Activated CD4-positive, alpha-beta T cell treated with anti-CD3 and anti-CD28 coated beads, Interleukin-10, Interleukin-2, amounts not matched to agents 100 ng/mL and 50 ng/mL, durations not matched to agents 16 hours and 8 hours (primary cell): ENCODE measurements at places on chromosomes 5 and 9.

DNA sequence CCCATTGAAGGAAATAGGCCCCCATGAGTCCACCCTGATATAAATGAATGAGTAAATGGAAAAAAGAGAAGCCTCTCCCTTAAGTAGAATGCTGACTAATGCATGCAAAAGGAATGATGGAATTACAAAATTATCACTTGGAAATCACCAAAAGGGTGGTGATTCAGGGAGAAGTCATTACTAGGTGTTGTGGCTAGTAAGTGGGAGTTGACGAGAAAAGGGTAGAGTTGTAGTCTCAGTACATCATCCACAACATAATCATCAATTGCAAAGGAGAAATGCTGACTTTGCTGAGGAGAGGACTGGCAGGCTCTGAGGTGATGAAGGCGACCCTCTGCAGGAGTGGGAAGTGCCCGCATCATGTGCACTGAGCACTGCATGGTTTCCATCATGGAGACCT is 201.5 kb upstream of the S1PR3 start:
- DNase-seq = no peak

GRCh38 chr5:160516696-160517530 is 95.3 kb downstream of the PTTG1 start:
- DNase-seq = no peak

DNA sequence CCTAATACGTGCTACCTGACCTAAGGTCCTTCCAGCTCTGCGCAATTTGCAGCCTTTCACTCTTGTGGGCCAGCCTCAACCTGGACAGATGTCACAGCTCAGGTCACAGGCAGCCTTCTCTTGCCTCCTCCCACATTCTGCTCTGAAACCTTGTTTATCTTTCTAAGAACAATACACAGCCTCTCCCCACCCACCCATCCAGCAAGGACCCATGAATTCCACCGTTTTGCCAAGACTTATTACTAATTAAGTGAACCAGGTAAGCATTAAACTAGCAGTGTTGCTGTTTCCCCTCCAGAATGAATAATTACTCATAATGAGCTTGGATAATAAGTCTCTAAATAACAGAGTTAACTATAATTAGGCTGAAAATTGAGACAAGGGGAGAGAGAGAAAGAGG is 11.0 kb downstream of the FABP6 start:
- DNase-seq = no peak

DNA sequence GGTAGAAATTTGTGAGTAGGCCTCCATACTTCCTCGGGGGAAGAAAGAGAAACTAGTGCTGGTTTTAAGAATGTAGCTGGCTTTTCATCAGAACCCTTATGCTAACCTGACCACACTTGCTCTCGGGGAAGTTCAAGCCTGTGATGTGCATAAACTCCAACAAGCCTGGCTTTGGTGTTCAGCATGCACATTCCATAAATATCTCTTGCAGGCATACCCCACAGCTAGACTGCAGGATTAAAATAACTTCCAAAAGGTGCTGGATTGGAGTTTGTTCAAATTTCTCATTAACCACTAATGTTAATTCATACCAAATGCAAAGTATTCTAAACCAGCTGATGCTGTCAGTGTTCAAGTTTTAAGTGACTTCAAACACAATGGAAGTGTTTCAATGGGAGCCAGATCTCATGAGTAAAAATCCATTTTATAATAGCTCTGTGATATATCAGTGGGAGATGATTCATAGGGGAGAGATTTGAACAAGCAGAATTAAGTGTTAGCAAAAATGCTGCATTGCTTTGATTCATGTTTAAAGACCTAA is 79.4 kb downstream of the NPR3 start:
- DNase-seq = no peak

- DNase-seq = no peak
These were observed 23.5 kb downstream of the C7 start for GRCh38 chr5:40932766-40933165.

GRCh38 chr5:152140347-152140746 is 215.7 kb upstream of the GLRA1 start:
- DNase-seq = no peak

DNA sequence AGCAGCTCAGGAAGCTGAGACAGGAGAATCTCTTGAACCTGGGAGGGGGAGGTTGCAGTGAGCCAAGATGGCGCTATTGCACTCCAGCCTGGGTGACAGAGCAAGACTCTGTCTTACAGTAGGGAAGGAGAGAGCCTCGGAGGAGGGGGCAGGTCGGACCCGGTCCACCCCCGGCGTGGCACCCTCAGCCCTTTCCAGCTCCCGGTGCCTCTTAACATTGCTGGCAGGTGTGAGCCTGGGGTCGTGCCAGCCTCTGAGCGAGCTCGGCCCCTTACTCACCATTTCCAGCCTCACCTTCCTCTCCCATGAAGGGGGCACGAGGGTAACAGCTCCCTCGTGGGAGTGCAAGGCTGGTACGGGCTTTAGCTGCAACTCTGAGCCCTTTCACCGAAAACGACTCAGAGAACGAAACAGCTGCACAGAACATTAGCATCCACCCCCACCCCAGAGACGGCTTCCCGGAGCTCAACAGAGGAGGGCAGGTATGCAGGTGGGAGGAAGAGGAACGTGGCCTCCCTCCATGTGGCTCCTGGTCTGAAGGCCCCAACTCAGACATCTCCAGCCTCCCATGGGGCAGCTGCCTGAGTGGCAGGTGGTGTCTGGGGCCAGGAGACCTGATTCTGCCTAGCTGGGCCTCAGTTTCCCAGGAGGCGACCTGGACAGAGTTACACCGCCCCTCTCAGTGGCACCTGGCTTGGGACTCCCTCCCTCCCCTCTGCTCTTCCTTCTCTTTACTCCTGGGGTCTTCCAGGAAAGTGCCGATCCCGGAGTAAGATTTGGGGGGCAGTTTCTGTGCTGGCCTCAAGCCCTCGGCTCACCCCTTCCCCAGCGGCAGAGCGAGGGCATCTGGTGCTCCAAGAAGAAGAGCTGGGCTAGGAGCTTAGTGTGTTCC is 28.5 kb upstream of the ABO start:
- DNase-seq = no peak

DNA sequence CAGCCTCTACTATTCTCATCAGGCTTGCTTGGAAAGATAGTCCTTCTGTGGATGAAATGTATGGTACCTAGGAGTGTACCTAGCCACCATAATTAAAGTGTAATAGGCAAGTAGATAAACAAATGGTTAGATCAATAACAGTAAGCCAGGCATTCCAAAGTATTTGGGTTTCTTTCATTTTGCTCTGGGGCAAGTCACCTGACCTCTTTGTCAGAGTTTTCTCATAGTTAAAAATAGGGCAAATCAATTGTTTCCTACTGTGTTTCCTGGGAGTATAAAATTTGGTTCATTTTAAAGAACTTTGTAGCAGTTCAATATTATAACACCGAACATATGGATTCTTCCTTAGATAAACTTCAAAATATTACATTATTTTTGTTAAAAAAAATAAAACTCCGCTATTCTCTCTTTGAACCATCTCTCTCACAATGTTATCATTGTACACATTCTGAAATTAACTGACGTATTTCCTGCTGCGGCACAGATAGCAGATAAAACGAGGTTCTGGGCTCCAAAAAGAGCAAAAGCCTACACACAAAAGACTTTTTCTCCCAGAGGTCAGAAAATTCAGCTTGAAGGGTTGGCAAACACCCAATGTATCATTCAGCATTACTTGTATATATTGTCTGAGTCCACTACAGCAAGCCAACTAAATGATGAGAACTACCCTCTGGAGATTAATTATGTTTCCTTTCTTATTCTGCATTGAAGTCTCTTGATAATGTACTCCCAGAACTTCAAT is 267.9 kb downstream of the COX7C start:
- no peak for DNase-seq

DNA sequence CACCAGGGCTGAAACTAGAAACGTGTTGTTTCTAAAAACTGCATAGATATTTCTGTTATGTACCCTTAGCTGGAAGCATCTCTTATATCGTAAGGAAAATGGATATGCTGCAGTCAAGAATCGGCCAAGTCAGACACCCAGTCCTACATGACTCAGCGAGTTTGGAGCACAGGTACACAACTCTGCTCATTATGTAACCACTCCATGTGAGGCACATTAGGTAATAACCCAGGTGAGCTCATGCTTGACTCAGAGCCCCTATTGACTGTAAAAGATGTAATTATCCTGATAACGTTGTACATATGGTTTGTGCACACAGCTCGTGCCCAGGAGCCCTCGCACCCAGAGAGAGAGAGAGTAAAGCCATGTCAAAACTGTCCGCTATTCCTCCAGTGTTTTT is 593.7 kb upstream of the ACO1 start:
- no peak for DNase-seq

DNA sequence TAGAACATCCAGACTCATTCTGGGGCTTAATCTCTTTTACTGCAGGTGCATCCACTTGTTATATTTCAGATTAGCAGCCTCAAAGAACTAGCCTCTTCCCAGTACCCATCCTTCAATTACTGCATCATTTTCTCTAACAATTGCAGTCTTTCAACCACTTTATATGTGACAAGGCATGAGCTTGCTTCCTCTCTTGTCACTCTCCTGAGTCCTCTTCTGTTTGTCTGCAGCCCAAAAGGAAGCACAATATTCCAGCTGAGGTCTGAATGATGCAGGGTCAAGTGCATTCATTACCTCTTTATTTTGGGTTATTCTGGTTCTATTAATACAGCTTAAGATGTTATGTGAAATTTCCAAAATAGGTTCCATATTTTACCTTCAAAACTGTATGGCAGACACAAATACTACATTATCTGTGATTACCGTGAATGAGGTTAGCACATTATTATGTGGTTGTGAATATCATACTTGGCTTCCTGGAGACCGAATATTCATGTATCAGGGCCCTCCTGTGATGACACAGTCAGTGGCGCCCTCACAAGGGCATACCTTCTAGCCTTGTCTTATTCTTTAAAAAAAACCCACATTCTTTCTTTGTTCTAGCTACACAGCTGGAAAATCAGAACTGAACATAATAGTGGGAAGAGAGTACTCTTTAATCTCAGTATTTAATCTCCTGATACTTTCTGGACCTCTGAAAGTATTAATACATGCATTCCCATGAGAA is 323.8 kb downstream of the PDE4D start:
- DNase-seq = no peak

- DNase-seq = no peak
These were observed 140.3 kb upstream of the FER start for GRCh38 chr5:108607421-108607820.

DNA sequence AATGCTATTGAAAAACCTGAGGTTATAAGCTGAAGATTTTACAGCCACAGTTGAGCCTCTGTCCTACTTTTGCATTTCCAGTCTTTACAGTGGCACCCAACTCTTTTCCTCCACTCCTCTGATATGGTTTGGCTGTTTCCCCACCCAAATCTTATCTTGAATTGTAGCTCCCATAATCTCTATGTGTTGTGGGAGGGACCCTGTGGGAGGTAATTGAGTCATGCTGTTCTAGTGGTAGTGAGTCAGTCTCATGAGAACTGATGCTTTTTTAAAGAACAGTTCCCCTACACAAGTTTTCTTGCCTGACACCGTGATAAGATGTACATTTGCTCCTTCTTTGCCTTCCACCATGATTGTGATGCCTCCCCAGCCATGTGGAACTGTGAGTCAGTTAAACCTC is 646.1 kb upstream of the SEMA6A start:
- DNase-seq = no peak
